Activated naive CD8-positive, alpha-beta T cell treated with anti-CD3 and anti-CD28 coated beads for 36 hours (primary cell): ENCODE measurements at places on chromosomes 12 and 14. TPM values are rescaled to one million over a fixed set of nuclear protein-coding genes. Genes with fewer than 3 reads are reported as not detected.
A peak's percentile ranks its signal among the peaks of the same experiment; 100 is the strongest.

Gene KIF5A
- 1.5 TPM for total RNA-seq

GRCh38 chr12:47988073-47989022 lies 15.9 kb downstream of the COL2A1 start:
- H3K4me3 ChIP-seq, result no peak overlapping the region
- DNase-seq, result no peak
- H3K27me3 ChIP-seq, result peaks cover 28% of the 10 kb centered on the region
- no peak overlapping the region for H3K27ac ChIP-seq

DNA sequence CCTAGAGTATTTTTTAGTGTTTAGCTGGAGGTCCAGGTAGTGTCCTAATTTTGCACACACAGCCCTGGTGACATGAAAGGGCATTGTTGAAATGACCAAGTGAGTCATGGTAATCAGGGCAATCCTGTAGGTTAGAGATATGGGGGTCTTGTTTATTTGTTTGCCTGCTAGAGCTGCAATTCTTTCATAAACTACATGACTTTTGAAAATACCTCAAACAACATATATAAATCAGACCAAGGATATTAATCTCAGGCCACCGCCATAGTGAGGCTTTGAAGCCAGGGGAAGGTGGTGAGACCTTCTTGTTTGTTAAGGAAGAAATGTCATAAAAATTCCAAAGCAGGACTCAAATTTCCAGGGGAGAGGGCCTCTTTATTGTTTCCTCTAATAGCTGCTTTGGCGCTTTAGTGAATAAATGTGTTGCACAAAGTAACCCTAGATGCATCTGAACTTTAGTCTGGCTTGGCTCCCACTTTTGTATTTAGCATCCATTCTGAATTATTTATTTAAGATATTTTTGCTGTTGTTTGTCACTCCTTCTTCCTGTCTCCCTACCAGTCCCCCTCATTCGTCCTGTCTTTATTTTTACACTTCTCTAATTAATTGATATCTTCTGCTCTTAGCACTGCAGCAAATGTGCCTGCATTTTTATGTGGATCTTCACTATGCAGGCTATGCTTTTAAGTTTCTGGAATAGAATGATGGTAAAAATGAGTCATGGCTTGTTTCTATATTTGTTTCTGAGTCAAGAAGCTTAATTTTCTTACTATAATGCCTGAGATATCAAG lies 430.3 kb downstream of the RAD51B start:
- no peak for DNase-seq
- no peaks in the 10 kb centered on the region for H3K36me3 ChIP-seq
- peaks cover 50% of the 10 kb centered on the region for H3K4me1 ChIP-seq
- peak overlapping the region; percentile 4 for H3K27ac ChIP-seq
- H3K4me3 ChIP-seq, result no peak overlapping the region

DNA sequence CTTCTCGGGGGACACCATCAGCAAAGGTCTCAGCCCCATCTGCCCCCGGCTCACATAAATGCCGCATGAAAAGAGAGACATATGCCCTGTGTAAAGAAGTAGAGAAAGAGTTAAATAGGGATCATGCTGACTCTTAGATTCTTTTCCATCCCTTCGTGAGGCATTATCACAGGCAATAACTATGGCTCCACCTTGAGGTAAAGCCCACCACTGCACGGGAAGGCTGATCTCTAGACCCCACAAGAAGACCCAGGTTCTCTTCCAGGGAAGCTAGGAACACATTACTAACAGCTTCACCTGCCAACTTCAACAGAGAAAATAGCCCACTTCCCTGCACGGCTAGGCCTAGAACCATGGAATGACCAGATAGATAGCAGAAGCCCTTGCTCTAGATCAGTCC lies 14.1 kb upstream of the NOP2 start:
- DNase-seq, result no peak
- H3K4me3 ChIP-seq, result no peak overlapping the region
- H3K4me1 ChIP-seq, result peaks cover 4% of the 10 kb centered on the region
- H3K36me3 ChIP-seq, result peaks cover 29% of the 10 kb centered on the region
- peak overlapping the region; percentile 10 for H3K27ac ChIP-seq

DNA sequence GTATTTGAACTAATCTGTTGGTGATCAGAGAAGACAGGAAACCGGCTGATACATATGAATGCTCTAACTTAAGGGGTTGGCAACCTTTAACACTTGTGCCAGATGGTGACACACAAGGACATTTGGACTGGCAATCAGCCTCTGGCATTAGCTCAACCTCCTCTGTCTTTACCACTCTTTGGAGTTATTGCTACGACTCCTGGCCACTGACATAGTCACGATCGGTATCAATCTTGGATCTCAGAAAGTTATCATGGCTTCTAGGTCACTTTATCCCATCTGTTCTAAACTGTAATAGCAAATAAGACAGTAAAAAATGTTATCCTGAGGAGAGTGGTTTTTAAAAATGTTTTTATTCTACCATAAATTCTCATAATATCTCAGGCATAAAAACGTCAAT lies 575.2 kb upstream of the MDGA2 start:
- H3K27ac ChIP-seq, result no peak overlapping the region
- H3K36me3 ChIP-seq, result no peaks in the 10 kb centered on the region
- H3K4me3 ChIP-seq, result no peak overlapping the region
- H3K27me3 ChIP-seq, result no peaks in the 10 kb centered on the region

Gene CEP170B
- total RNA-seq, result 4.6 TPM

Gene ASIC1
- total RNA-seq, result 10.8 TPM

DNA sequence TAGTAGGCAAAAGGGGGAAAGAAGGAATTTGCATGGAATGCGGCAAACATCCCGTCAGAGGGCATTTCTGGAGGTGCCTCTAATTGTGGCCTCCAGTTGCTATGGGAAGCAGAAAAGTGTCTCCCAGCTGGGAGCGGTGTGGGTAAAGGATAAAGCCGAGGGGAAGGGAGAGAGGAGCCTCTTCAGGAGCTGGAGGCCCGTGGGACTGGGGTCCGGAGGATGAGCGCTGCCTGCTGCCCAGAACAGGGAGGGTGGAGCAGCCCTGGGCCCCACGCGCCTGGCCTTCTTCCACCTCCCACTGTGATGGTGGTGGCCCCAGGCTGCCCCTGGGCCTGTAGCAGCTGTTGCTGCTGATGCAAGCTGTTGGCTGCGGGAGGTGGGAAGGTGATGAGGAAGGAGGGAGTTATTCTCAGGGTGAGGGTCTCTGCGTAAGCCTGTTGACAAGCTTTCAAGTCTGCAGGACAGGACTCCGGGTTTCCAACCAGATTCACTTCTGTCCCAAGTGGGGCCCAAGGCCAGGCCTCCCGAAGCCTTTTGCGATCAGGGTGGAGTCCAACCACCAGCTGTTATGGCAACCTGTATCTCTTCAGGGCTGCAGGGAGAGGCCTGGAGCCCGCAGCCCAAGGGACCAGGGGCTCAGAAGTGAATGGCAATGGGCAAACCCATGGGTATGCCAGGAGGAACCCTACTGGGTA lies 19.1 kb upstream of the PGF start:
- no peaks in the 10 kb centered on the region for H3K27me3 ChIP-seq
- H3K36me3 ChIP-seq, result no peaks in the 10 kb centered on the region
- H3K4me3 ChIP-seq, result no peak overlapping the region
- no peak for DNase-seq

Gene OASL
- total RNA-seq, result 17.2 TPM

Gene HOXC11
- total RNA-seq, result not detected

Gene DNAI7
- not detected for total RNA-seq

GRCh38 chr12:38883629-38884134 lies 21.7 kb downstream of the CPNE8 start:
- H3K36me3 ChIP-seq, result no peaks in the 10 kb centered on the region
- no peak overlapping the region for H3K27ac ChIP-seq
- no peaks in the 10 kb centered on the region for H3K4me1 ChIP-seq
- no peak overlapping the region for H3K4me3 ChIP-seq
- H3K27me3 ChIP-seq, result no peaks in the 10 kb centered on the region

- peaks cover 13% of the 10 kb centered on the region for H3K4me1 ChIP-seq
- no peak overlapping the region for H3K4me3 ChIP-seq
- no peak overlapping the region for H3K27ac ChIP-seq
- H3K27me3 ChIP-seq, result no peaks in the 10 kb centered on the region
Observed at GRCh38 chr14:64201921-64202545, 92.1 kb downstream of the ESR2 start.

DNA sequence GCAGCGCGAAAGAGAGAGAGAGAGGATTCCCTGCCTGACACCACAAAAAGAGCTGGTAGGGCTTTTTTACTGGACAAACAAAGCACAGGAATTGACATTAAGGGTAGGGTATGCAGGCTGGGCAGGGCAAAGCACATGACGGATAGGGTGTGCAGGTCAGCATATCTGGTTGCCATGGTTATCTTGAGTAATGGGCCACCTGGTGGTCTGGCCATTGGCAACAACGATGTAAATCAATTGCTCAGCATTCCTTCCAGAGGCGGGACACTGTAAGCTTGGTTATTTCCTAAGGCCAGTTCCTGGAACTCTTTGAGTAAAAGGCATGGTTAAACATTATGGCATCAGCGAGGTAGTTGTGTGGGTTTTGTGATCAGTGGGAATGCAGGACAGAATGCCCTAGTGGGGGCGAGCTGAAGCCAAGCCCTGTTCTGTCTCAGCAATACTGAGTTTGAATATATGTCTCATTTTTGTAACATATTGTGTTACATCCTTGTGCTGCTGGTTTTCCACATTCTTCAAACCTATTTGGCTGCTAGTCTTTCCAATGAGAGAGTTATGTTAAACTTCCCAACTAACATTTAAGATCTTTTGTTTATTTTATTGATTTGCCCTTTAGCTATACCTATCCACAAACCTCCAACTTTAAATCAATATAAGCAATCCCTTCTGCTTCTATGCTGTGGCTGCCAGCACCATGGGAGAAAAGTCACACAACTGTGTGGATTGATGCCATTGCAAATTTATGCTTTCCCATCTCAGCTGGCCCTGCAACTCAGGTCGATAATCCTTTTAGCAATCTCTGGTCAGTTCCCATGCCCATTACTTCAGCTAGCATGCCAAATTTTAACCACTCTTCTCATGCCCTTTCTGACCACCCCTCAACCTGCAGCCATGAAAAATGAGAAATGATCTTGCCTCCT lies 396.7 kb upstream of the PDE3A start:
- H3K4me1 ChIP-seq, result peaks cover 6% of the 10 kb centered on the region
- H3K4me3 ChIP-seq, result no peak overlapping the region
- no peak overlapping the region for H3K27ac ChIP-seq

DNA sequence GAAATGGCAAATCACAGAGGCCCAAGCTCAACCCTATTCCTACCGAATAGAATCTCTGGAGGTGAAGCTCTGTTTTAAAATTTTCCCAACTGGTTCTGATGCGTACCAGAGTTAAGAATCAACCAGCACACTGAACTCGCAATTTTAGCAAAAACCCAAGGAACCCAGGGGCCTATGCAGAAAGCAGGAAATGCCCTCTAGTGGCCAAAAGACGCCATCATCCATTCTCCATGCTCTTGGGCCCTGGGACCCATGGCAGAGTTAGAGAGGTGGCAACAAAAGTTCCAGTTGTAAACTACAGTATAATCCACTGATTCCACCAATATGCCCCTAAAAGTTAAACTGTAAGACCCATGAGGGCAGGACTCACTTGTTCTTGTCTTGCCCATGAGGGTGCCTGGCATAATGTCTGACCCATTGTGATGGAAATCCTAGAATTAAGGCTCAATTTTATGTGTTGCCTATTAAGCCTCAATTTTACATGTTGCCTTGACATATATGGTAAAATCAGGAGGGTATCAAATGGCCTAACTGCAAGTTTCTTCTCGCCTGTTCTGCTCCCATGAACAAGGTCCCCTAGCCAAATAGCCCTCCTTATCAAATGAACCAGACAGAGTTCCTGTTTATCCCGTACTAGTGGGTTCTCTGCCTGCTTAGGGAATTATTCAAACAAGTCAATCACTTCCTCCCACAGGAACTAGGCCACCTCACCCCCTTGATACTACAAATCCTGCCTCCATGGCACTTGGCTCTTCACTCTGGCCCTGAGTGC lies 137.5 kb upstream of the CPM start:
- H3K4me1 ChIP-seq, result peaks cover 15% of the 10 kb centered on the region
- H3K27me3 ChIP-seq, result no peaks in the 10 kb centered on the region
- no peaks in the 10 kb centered on the region for H3K36me3 ChIP-seq
- no peak overlapping the region for H3K4me3 ChIP-seq
- H3K27ac ChIP-seq, result no peak overlapping the region

DNA sequence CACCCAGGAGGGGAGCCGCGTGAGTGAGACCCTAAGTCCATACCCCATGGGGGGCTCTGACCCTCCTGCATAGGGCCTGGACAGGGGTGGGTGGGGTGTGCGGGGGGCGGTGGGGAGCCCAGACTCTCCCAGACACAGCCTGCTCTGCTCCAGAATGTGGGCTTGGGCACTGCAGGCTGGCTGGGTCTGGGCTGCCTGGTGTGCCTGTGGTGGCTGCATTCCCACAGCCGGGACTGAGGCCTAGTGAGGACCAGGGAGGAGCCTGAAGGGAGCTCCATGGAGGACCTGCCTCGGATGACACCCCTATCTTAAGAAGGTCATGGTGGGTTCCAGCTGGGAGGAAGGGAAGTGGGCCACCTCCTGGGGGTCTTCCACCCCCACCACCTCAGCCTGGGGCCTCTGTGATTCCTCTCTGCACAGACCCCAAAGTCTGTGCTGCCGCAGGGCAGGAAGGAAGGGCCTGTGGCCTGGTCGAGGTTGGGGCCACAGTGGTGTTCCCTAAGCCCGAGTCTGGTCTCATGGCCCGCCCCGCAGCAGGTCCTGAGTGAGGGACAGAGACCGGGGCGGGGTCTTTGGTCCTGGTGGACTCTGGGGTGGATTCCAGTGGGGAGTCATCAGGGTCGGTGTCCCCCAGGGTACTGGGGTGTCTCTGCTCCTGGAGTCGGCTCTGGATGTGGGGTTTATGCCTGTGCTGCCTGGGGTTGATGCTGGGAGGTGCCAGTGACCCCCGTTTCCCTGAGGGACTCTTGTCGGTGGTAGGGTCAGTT lies 392.3 kb downstream of the TMEM121 start:
- no peaks in the 10 kb centered on the region for H3K36me3 ChIP-seq
- H3K4me1 ChIP-seq, result no peaks in the 10 kb centered on the region
- no peak for DNase-seq
- H3K4me3 ChIP-seq, result no peak overlapping the region
- peaks cover 4% of the 10 kb centered on the region for H3K27me3 ChIP-seq

GRCh38 chr12:130049666-130050065 lies 112.6 kb upstream of the FZD10 start:
- H3K4me3 ChIP-seq, result no peak overlapping the region
- no peak overlapping the region for H3K27ac ChIP-seq
- peaks cover 3% of the 10 kb centered on the region for H3K4me1 ChIP-seq

DNA sequence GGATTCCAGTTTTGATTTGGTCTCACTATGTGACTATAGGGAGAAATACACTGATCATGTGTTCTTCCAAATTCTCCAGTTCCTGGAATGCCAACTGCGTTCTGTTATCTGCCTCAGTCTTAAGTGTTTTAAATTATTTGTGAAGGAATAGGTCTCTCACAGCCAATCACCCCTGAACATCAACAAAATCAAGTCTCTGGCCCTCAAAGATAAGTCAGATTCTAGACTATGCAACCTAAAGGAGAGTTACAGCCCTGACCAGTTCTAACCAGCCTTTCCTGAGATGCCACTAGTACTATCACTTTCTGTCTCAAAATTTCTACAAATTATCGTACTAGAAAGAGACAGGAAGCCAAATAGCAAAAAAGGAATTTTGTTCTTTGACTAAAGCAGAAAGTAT lies 22.3 kb downstream of the ZFC3H1 start:
- peaks cover 21% of the 10 kb centered on the region for H3K4me1 ChIP-seq
- DNase-seq, result no peak
- H3K27ac ChIP-seq, result peak overlapping the region; percentile 77
- peaks cover 25% of the 10 kb centered on the region for H3K36me3 ChIP-seq
- H3K27me3 ChIP-seq, result no peaks in the 10 kb centered on the region
